ENCODE measurements at places on chromosomes 3 and 15.

GRCh38 chr3:194399874-194400411 lies 877 bp upstream of the GP5 start:
- no peak for DNase-seq

GRCh38 chr3:65030847-65031463 lies 343.2 kb upstream of the ADAMTS9 start:
- DNase-seq: no peak

DNA sequence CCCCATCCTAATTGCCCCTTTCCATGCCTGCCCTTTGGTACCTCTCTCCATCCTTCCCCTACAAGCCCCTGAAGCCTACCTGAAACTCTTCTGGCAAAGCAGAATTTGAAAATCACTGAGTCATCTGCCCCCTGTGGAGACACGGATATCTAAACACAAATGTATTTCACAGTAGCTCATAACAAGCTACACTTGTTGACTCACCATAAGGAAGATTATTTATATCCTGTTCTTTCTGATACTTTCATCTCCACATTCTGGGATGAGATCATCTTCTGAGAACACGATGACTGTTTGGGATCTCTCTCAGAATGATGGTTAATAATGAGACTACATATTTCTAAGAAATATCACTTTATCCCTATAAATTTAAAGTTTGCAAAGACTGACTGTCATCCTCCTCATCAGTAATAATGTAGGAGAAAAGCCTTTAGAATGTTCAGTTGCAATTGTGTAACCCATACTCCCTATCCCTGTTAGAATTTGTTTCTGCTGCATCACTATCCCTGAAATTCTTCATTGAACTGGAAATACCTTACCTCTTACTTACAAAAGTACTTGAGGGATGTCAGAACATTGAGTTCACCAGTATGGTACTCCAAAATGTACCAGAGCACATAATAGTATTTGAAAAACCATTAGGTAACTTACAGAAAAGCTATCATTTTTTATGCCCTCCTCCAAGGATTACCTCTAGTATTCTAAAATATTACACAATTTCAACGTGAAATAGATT lies 116.1 kb upstream of the IL12A start:
- no peak for DNase-seq

GRCh38 chr3:18080198-18080689 lies 337.8 kb upstream of the TBC1D5 start:
- DNase-seq: no peak

GRCh38 chr3:127749361-127749760 lies 73.0 kb downstream of the MGLL start:
- DNase-seq: no peak

GRCh38 chr3:139746481-139746880 lies 68.7 kb upstream of the NMNAT3 start:
- DNase-seq: no peak
